HuH-7.5 (cell line): ENCODE measurements at places on chromosomes 3 and 15.
A peak's percentile ranks its signal among the peaks of the same experiment; 100 is the strongest.

DNA sequence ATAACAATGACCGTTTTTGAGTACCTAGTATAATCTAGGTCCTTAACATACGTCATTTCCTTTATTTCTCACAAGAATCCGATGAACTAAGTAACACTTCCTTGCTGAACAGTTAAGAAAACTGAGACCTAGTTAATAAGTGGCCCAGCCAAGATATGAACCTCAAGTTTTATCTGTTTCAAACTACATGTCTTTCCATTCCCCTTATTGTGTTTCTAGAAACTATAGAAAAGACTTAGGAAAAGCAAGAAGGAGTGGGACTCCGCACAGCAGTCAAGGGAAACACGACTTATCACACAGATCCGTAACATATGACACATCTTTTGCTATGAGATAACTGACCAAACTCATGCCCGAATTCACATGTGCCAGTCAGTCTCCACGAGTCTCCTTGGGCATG lies 221.2 kb upstream of the ADAMTS9 start:
- DNase-seq: no peak

DNA sequence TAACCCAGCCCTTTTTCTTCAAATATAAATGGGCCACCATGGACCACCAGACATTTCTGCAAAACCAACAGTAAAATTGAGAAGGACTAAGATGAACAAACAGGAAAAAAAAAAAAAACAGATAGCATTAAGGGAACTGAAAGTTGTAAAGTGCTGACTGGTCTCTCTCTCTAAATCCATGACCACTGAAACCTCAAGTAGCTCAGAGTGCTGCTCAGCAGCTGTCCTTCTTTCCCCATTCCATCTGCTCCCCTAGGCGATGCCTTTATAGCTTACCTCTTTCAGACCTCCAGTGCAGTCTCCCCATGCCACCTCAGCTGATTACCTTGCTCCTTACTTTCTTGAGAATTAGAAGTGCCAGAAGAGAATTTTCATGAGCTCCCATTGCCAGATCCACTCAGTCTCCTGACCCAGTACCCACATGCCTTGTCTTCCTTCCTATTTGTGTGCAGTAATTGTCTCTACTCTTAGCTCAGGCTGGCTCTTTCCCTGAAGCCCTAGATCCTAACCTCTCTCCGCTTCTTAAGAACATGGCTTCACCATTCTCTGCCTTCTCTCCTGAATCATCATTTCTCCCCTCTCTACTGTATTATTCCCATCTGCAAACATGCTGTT lies 23.9 kb upstream of the XIRP1 start:
- DNase-seq: no peak

- DNase-seq: no peak
These were observed 63.3 kb downstream of the ZNF106 start for GRCh38 chr15:42427429-42428223.

- DNase-seq: no peak
These were observed 388.6 kb upstream of the DPH6 start for GRCh38 chr15:35934383-35935049.

GRCh38 chr3:138467931-138468330 lies 33.5 kb downstream of the ESYT3 start:
- no peak for DNase-seq

- no peak for DNase-seq
These were observed 19.2 kb downstream of the RARRES1 start for GRCh38 chr3:158713094-158713499.

DNA sequence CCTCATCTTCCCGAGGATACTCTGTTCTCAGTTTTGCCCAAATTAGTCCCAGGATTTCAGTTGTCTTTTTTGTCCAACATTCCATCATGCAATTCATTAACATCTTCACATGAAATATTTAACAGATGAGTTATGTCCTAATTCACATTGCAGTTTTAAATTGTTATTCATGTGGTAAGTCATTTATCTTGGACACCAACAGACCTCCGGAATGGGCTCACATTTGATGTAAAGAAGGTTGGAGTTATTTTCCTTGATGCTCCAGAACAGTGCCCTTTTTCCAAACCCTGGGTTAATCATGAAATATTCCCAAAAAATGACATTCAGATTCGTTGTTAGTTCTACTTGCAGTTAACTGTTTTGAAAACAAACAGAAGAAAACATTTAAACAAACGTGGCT lies 32.8 kb upstream of the LRTM1 start:
- no peak for DNase-seq

DNA sequence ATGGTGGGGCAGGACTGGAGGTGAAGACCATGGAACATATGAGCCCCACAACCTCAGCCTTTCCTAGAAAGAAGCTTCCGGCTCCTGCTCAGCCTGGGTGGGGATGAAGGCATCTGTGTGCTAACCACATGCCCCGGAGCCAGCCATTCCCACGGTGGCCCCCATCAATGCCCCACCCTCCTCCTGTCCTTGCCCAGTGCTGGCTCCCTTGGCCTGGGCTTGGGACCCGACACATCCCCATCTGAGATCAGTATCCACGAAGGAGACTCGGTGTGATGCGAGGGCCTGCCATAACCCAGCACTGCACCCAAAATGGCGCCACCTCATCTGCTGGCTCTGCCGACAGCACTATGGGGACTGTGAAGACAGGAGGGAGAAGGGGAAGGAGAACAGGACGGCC lies 16.5 kb upstream of the PLXND1 start:
- peak; percentile 22 for DNase-seq

DNA sequence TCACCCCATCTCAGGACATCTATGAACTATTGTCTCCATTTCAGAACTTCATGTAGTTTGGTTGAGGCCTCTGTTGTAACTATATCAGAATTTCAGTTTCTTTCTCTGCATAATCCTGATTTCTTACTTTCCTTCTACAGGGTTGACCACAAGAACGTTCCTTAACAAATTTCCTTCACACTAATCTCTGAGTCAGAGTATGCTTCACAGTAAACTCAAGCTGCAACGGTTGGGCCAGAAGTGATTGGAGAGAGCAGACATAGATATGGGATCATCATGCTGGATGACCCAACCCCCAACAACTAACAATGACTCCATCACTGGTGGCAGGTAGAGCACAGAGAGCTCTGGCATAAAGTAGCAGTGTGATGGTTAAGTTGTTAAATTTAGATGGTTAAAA lies 128.8 kb upstream of the OSTN start:
- no peak for DNase-seq

GRCh38 chr3:138271189-138271794 lies 58.4 kb downstream of the NME9 start:
- DNase-seq: no peak

GRCh38 chr3:150755902-150756301 lies 7.1 kb downstream of the SIAH2 start:
- DNase-seq: no peak

DNA sequence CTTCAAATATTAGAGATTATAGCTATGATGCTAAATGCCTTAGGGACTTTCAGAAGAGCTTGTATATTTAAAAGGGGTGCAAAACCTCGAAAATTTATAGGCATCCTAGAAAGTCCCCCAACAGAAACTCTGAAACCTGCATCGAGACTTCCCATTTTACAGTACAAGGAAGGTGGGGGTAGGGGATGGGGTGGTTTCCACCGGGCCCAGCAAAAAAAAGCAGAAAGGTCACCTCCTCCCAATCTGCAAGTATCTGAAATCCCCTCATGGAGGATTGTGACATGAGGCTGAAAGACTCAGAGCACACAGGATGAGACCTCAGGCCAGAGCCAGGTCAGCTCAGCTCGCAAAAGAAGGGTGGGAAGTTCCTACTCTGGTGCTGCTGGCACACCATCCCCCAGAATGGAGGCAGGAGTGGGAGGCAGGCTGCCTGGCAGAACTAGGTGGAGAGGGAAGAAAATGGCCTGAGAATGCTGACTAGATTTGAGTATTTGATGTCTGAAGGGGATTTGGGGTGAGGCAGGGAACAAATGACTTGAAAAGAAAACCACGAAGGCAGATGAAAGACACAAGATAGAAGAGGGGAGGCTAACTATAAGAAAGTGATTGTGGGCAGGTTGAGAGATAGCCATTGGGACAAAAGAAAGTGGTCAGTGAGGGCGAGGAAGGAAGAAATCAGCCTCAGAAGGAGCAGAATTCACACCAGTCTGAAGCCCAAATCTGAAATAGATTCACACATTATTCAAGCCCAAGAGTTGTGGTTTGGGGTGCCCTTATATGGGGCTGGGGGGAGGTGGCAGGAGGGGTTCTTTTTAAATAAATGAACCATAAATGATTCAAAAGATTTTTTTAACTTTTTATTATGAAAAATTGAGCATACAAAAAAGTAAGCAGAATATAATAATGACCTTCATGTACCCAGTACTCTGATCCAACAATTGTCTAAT lies 22.5 kb upstream of the TSC22D2 start:
- DNase-seq: no peak

GRCh38 chr15:91698241-91698640 lies 155.3 kb upstream of the SLCO3A1 start:
- DNase-seq: no peak

GRCh38 chr15:68409736-68410370 lies 22.1 kb downstream of the ITGA11 start:
- DNase-seq: no peak

DNA sequence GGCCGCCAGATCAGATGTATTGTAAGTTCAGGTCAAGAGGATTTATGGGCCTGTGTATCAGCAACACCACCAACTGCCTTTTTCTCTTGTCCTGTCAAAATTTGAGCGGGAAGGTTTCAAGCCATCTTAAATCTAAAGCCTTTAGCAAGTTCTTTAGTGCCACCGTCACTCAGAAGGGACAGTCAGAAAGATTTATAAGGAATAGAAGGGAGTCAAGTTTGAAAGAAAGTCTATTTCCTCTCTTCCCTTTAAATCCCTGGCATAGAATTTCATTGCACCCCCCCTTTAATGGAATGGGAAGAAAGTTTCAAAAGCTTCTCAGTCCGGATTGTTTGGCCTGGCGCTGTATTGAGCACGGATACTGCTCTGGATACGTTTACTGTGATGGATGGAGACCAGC lies 359.4 kb downstream of the FEZF2 start:
- no peak for DNase-seq

DNA sequence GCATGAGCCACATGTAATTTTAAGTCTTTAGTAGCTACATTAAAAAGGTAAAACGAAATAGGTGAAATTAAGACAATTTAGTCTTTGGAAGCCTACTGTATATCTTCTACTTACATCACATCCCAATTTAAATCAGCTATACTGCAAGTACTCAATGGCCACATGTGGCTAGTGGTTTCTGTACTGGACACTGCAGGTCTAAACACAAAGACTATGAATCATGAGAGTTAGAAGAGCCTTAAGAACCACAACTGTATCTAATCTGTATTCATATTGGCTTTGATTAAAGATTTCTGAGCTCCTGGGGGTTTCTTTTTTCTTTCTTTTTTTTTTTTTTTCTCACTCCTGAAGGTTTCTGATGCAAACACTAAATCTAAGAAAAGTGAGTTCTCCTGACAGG lies 2.3 kb upstream of the EIF1B start:
- no peak for DNase-seq

GRCh38 chr3:110944782-110945181 lies 126.8 kb upstream of the NECTIN3 start:
- no peak for DNase-seq

- DNase-seq: no peak
These were observed 55.7 kb upstream of the GATA2 start for GRCh38 chr3:128548426-128549282.

DNA sequence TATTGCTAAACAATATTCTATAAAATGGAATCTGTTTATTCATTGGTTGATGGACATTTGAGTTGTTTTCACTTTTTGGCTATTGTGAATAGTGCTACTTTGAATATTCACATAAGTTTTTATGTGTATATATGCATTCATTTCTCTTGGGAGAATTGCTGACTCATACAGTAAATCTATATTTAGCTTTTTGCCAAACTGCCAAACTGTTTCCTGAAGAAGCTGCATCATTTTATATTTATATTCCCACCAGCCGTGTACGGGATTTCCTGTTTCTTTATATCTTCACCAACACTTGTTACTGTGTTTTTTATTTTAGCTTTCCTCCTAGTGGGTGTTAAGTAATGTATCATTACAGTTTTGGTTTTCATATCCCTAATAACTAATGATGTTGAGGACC lies 12.5 kb upstream of the TCAIM start:
- DNase-seq: no peak

GRCh38 chr15:88745696-88746095 lies 57.5 kb upstream of the ACAN start:
- DNase-seq: no peak

GRCh38 chr15:68639926-68640600 lies 61.3 kb downstream of the CORO2B start:
- no peak for DNase-seq

DNA sequence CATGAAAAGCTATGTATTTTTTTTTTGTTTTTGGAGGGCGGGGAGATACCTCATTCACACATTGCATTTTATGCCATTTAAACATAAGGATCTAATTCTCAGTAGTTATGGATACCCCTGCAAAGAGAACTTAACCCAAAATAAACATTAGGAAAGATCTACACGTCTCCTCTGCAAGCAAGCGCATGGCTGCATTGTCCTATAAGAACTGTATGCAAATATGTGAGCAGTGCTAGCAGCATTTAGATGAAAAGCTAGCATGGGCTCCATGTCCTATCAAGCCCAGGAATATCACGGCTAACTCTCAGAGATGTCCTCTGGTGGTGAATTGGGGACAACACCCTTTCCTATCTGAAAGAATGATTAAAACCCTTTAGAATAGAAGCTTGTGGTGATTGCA lies 292.8 kb downstream of the MEX3B start:
- DNase-seq: no peak

DNA sequence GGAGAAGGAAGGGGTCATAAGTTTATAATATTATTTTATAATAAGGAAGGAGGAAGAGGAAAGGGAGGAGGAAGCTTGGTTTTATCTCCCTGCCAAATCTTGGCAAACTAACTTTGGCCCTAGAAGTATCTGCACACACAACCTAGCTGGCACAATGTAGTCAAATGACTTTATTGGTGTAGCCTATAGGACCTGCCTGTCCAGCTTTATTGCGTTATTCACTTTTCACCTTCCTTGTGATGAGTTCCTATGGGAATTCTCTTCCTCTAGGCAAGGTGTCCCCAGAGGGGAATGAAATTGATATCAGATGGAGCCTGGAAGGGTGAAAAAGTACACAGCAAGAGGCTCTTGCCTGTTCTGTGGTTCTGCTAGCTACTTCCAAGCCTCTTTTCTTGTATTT lies 111.2 kb upstream of the SLC25A36 start:
- no peak for DNase-seq

DNA sequence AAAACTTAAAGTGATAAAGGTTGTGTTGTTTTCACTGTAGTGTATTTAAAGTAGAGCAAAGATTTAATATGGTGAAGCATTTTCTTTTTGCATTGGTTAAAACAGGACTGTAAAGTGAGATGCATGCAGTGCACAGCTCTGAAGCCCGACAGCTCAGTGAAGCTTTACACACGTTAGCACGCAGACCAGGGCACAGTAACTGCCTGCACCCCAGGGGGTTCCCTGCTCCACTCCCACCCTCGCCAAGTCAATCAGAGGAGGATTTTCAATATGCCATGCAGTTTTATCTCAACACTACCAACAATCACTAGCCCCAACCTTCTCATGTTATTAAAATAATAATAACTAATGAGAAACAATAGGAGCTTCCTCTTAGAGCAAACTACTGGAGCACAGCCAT lies 28.1 kb upstream of the BCL2L10 start:
- no peak for DNase-seq
